ENCODE measurements at places on chromosomes 12 and 14.

GRCh38 chr14:74535756-74536325 is 42.3 kb downstream of the ISCA2 start:
- no peak for DNase-seq

DNA sequence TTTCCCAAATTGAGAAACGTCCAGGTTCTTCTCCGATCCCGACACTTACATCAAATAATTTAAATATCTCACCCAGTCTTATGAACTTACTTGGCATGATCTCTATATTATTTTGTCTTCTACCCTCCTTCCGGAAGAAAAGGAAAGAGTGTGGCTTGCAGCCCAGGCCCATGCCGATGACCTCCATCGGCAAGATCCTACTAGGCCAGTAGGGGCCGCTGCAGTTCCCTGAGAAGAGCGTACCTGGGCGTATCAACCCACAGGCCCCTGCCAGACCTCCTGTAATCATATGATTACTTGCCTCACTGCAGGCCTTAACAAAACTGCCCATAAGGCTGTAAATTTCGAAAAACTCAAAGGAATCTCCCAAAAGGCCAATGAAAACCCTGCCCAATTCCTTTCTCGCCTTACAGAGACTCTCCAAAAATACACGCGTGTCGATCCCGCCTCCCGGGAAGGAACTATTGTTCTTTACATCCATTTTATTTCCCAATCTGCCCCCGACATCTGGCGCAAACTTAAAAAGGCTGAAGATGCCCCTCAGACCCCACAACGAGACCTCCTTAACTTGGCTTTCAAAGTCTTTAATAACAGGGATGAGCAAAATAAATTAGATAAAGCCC is 69.6 kb downstream of the MOK start:
- peak; percentile 94 for DNase-seq

GRCh38 chr12:132907216-132907615 is 19.8 kb upstream of the CHFR start:
- DNase-seq, result no peak

- no peak for DNase-seq
Measured at GRCh38 chr12:11171969-11172675, 1.1 kb downstream of the SMIM10L1 start.

- DNase-seq, result no peak
Measured at GRCh38 chr12:67540920-67541624, 107.5 kb upstream of the DYRK2 start.

DNA sequence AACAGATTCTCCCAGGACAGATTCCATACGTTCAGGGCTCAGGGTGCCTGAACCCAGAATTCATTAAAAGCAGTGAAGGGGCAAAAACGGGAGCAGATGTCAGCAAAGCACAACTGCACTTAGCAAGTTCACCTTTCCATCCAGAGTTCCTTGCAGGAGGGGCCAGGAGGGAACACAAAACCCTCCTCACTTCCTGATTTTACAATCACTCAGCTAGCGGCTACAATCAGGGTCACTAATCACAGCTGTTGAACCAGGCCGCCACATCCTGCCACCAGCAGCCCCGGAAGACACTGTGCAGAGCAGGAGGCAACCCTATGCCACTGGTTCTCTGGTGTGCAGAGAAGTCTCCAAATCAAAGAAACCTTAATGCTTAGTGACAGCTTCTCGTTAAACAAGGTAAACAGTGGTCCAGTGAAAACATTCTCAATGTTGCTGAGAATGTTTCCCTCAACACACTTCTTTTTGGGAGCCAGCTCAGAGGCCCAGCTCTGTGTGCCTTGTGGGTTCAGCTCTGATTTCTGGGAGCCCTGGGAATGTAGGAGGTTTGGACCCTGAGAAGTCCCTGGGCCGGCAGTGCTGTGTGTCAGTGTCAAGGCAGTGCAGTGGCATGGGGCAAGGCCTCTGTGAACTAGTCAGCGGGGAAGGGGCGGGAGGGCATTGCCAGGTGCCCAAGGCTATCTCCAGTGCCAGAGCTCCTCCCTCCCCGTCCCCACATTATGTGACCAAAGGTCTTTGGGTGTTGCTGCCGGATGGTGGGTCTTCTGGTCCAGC is 54.5 kb downstream of the VCPKMT start:
- DNase-seq, result no peak

- DNase-seq, result peak; percentile 23
Measured at GRCh38 chr14:101499513-101499912, 61.8 kb upstream of the DIO3 start.

- DNase-seq, result no peak
Measured at GRCh38 chr14:90489306-90489705, 92.5 kb downstream of the CALM1 start.

DNA sequence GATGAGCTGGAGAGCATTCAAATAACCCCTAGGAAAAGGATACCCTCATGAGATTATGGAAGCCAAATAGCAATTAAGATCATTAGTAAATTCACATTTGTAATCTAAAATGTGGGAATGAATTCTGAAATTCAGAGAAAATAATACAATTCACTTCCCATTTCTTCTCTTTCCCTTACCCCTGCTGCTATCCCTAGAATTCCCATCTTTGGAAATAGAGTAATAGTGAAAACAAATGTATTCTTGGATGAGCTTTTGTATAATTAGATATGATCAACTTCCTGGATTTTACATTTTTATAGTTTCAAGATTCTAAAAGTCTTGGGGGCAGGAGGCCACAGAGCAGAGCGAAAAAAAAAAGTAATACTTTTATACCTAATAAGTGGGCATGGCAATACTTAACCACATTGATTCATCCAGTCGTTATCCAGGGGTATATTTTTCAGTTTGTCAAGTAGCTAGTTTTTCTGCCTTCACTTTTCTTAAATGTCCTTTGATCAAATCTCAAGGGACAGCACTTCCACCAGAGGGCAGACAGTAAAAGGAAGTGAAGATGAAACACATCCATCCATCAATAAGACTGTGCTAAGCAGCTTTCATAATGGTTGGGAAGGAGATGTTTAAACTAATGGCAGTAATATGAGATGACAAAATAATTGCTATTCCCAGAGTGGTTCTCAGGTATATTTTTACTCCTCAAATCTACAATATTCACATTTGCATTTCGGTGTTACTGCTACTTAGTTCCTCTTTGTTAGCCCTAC is 401.3 kb downstream of the DIO2 start:
- peak; percentile 25 for DNase-seq

GRCh38 chr14:73613046-73613383 is 698 bp downstream of the ACOT6 start:
- DNase-seq, result no peak

DNA sequence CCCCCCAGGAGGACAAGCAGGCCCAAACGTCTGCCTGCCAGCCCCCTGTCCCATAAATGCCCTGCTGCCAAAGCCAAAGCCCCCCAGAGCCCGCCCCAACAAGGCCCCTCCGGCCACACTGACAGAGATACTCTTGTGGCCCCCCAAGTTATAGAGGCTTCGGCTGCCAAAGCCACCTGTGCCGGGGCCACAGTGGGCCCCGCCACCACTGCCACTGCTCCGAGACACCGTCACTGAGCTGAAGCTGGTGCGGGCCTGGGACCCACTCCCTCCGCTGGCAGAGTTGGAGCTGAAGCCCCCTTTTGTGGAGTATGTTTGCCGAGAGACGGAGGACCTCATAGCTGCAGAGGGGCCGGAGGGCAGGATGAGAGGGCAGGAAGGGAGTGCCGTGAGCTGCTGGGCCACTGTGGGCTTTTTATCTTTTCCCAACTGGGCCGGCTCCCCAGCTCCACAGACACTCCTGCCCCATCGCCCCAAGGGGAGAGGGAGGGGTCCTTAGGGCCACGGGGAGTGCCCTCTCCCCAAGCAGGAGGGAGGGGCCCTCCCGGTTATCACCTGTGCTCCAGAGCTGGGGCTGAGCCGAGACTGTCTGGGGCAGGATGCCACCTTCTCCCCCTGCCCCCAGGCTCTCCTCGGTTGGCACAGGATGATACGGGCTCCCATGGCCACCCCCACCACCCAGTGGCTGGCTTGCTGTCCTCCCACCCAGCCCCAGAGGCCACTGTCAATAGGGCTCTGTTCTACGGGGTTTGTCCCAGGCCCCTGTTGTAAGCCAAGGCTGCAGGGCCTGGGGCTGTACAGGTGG is at the start of gene KRT79:
Gene KRT79 (minus strand): TSS at position 390 of the 805 bp plus-strand sequence. CDS start 51 bp downstream, at position 339.
- DNase-seq, result no peak

- peak; percentile 58 for DNase-seq
Measured at GRCh38 chr12:4353785-4354208, 25.7 kb downstream of the FGF23 start.

GRCh38 chr12:16610743-16611142 is 4.8 kb upstream of the LMO3 start:
- DNase-seq, result no peak

DNA sequence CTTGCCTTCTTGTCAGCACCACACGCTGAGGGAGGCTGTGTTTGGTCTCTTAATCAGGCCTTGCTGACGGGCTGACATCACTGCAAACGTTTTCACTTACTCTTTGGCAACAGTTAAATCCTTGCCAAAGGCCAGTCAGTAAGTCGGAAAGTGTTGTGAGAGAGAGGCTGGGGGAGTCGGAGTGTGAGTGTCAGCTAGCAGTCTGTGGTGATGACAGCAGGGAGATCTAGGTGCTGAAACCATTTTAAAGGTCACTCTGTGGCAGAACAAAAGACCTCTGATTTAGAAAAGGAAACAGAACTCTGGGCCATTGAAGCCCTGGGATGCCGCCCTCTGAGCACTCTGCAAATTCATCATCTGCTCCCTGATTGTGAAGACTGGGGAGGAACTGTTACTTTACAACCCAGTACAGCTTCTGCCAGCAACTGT is 143.5 kb downstream of the PAX9 start:
- DNase-seq, result no peak

- no peak for DNase-seq
Measured at GRCh38 chr12:95182868-95183415, 34.3 kb downstream of the FGD6 start.

GRCh38 chr12:32052212-32052713 is 54.4 kb upstream of the BICD1 start:
- DNase-seq, result no peak

DNA sequence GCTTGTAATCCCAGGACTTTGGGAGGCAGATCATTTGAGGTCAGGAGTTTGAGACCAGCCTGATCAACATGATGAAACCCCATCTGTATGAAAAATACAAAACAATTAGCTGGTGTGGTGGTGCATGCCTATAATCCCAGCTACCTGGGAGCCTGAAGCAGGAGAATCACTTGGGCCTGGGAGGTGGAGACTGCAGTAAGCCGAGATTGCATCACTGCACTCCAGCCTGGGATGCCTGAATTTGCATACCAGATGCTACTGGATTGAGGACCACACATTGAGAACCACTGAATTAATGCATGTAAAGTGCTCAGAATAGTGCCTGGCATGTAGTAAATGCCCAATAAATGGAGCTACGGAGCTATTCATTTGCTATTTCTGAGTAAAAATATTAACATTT is 14.9 kb upstream of the MYH7 start:
- DNase-seq, result peak; percentile 18

DNA sequence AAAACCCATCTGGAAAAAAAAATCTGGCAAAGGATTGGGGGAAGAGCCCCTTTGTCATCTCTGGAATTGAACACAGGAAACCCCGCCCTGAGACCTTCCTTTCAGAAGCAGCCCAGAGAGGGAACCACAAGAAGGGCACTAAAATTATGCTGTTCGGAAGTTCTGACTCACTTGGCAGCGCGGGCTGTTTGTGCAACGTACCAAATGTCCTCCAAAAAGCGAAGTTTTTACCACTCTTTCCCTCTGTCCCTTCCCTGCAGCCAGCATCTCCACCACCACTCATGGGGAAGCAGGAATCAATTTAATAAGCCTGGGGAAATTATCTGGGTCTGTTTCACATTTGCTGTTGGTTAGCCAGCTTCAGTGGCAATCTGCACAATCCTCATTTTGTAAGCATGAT is 3.2 kb upstream of the SYNE3 start:
- no peak for DNase-seq

DNA sequence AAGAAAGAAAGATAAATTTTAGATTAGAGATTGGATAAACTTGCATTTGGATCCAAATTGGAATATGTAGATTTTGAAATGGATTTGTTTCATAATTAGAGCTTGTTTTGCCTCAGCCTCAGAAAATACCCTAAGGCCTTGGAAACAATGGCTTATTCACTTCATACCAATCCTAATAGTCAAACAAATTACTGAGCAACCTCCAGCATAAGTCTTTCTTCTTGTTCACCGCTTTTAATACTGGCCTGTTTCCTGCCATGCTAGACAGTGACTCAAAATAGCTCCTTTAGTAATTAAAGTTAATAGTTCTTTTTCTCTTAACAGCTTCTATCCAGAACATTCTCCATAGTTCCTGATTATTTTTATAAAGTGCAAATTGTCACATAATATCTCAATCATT is 110.9 kb upstream of the DNM1L start:
- DNase-seq, result no peak

DNA sequence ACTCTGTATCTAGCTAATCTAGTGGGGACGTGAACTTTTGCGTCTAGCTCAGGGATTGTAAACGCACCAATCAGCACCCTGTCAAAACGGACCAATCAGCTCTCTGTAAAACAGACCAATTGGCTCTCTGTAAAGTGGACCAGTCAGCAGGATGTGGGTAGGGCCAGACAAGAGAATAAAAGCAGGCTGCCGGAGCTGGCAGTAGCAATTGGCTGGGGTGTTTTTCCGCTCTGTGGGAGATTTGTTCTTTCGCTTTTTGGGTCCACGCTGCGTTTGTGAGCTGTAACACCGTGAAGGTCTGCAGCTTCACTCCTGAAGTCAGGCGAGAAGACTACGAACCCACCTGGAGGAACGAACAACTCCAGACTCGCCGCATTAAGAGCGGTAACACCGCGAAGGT is 76.5 kb downstream of the SPRING1 start:
- no peak for DNase-seq

DNA sequence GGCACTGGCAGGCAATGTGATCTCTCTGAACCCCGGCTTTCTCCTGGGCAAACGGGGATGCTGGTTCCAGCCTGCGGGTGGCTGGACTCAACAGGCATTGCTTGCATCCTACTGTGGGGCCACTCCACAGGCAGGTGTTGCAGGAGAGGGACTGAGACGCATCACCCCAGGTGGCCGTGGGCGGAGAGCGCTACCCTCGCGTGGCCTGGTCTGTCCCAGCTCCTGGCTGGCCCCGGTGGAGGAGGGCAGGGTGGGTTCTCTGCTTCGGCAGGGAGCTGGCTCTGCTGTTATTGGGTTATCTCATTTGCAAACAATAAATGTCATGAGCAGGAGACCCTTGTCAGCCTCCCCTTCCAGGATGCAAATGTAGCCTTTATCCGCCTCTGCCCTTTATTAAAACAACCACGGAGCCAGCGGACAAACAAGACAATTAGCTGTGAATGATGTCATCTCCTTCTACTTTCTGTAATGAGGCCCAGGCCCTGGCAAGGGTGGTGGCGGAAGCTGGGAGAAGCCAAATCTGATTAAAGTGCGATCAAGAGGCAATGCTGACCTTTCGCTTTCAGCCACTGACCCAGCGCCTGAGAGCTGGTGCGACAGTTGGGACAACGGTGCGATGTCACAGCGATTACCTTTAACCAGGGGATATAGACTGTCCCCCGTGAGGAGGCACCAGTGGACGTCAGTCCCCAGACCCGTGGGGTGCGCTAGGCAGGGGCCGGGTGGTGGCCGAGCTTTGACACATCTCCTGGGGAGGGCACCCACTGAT is 161.8 kb downstream of the KIF26A start:
- DNase-seq, result no peak

- DNase-seq, result no peak
Measured at GRCh38 chr14:34035934-34036250, 85.0 kb upstream of the EGLN3 start.

GRCh38 chr12:97520106-97520505 is 57.5 kb downstream of the RMST start:
- no peak for DNase-seq
